ENCODE measurements at places on chromosomes 1 and 21.

- DNase-seq, result no peak
Observed at GRCh38 chr1:29648798-29649188, 412.5 kb downstream of the PTPRU start.

GRCh38 chr1:69294171-69294570 lies 273.6 kb upstream of the LRRC7 start:
- DNase-seq, result no peak

GRCh38 chr1:82788660-82789059 lies 987.9 kb downstream of the ADGRL2 start:
- no peak for DNase-seq

- no peak for DNase-seq
Observed at GRCh38 chr21:29481641-29482040, 182.9 kb downstream of the BACH1 start.

- DNase-seq, result no peak
Observed at GRCh38 chr21:14452031-14452726, 69.2 kb upstream of the HSPA13 start.

GRCh38 chr1:246320286-246320685 lies 186.8 kb downstream of the SMYD3 start:
- no peak for DNase-seq

Measured in C1 segment of cervical spinal cord (tissue), 14 donors.